ENCODE measurements at places on chromosomes 1 and 21.
A peak's percentile ranks its signal among the peaks of the same experiment; 100 is the strongest.

GRCh38 chr1:215018555-215018954 is 64.0 kb upstream of the KCNK2 start:
- no peak for DNase-seq

GRCh38 chr1:85596947-85597346 is 16.4 kb downstream of the CCN1 start:
- DNase-seq, result no peak

- DNase-seq, result no peak
Measured at GRCh38 chr1:168443899-168444298, 99.9 kb downstream of the XCL2 start.

- no peak for DNase-seq
Measured at GRCh38 chr1:24248859-24249258, 61.8 kb upstream of the IFNLR1 start.

DNA sequence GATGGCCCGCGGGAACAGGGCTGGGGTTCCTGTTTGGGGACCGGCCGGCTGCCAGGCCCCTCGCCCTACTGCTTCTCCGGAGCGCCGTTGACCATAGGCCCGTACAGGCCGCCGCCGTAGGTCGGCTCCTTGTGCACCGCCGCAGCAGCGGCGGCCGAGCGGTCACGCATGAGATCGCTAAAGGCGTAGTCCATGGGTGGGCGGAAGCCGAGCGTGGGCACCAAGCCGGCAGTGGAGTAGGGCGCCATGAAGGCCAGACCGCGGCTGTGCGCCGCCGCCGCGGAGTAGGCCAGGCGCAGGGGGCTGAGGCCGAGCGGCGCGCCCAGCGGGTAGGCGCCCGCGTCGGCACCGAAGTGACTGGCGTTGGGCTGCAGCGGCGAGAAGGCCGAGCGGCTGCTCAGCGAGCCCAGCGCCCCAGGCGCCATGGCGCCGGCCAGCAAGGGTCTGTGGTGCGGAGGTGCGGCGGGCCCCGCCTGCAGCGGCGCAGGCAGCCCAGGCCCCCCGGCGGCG is 4.6 kb downstream of the DMRTA2 start:
- no peak for DNase-seq

DNA sequence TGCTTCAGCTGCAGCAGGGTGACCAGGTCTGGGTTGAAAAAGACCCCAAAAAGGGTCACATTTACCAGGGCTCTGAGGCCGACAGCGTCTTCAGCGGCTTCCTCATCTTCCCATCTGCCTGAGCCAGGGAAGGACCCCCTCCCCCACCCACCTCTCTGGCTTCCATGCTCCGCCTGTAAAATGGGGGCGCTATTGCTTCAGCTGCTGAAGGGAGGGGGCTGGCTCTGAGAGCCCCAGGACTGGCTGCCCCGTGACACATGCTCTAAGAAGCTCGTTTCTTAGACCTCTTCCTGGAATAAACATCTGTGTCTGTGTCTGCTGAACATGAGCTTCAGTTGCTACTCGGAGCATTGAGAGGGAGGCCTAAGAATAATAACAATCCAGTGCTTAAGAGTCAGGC is 2.9 kb downstream of the C1QA start:
- no peak for DNase-seq

DNA sequence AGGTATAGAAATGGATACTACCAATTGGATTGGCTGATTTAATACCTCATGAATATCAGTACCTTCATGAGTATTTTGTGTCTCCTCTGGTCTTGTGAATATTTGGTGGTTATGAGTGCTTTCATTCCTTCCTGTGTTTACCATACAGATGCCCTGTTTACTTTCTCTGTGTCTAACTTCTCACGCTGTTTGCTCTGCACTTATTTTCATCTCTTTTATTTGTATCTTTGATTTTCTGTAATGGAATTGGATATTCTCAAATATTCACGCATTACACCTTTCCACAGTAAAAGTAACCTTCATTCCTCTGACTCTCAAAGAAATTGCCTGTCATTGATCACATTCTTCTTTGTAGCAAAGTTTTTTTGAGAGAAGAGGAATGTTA is 16.8 kb downstream of the CNST start:
- DNase-seq, result no peak

- DNase-seq, result no peak
Measured at GRCh38 chr21:20662514-20662913, 335.7 kb upstream of the NCAM2 start.

- DNase-seq, result no peak
Measured at GRCh38 chr1:20871419-20871818, 84.3 kb upstream of the HP1BP3 start.

GRCh38 chr1:217135569-217135915 is 412.3 kb upstream of the ESRRG start:
- no peak for DNase-seq

- DNase-seq, result no peak
Measured at GRCh38 chr1:237043846-237044636, 2.1 kb downstream of the RYR2 start.

GRCh38 chr1:36055706-36056105 is 28.2 kb upstream of the TEKT2 start:
- no peak for DNase-seq

DNA sequence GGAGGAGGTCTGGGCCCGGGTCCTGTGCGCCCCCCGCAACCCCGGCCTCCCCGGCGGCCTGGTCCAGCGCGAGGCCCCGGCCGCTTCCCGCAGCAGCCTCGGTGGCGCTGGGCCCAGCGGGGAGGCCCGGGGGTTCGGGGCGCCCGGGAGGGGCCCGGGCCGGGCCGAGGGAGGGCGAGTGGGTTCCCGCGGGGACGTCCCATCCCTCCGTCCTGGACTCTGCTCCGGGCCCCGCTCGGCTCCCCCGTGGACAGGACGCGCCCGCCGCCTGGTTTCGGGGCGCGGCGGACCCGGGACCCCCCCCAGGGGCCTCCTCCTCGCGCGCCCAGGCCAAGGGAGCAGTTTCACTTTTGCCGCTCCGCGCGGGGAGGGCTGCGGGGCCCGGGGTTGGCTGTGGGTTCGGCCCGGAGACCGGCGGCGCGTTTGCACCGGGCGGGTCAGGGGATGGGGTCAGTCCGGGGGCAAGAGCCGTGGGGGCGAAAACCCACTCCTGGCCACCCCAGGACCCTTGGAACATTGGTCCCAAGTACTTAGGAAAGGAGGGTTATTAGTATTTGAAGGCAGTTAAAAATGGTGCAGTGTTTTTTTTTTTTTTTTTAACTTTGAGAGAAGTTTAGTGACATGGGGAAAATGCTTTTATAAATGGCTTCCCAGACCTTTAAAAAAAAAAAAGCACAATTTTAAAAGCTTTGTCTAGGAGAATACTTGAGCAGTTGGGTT is 677 bp downstream of the AGPAT3 start:
- peak; percentile 37 for DNase-seq

- DNase-seq, result no peak
Measured at GRCh38 chr21:28937737-28938136, 54.9 kb downstream of the LTN1 start.

DNA sequence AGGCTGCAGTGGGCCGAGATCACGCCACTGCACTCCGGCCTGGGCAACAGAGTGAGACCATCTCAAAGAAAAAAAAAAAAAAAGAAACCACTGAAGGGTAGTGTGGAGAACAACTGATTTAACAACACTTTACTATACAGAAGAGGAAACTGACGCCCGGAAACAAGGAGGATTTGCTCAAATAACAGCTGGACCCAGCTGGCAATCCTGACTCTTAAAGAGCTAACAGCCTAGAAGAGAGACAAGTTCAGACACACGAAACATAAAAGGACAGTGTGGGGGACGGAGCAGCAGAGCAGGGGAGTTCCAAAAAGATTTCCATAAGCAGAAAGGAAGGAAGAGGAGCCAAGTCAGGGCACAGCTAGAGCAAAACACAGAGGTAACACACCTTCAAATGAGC is 4.4 kb downstream of the ECHDC2 start:
- DNase-seq, result no peak

GRCh38 chr1:26743426-26744059 is 44.2 kb upstream of the PIGV start:
- DNase-seq, result no peak

GRCh38 chr1:24199291-24199900 is 12.3 kb upstream of the IFNLR1 start:
- DNase-seq, result peak; percentile 68

DNA sequence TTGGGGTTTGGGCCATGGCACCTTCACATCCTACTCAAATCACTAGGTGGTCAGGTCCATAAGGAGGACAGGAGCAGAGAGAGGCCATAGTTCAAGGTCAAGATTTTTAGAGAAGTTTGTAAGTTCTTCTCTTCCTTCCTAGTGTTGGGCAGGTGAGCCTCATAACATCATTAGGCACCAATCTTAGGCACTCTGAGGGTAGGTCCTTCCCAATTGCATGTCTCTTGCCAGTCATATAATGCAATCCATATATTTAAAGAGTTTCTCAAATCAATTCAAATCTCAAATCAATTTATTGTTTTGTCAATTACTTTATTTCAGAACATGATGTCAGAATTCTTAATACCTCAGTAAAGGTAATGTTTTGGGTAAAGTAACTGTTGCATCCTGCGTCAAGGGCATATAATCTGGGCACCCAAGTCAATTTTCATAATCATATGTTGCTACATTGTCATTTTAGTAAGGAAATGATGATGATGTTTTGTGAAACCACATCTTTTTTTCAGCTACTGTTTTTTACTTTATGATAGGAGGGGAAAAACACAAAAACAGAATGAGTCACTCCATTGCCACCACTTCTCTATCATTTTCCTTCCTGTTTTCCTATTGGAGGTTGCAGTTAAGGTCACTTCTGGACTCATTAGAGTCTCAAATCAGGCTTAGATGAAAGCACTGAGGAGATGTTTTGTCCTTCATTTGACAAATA is 122.7 kb downstream of the UCHL5 start:
- no peak for DNase-seq

DNA sequence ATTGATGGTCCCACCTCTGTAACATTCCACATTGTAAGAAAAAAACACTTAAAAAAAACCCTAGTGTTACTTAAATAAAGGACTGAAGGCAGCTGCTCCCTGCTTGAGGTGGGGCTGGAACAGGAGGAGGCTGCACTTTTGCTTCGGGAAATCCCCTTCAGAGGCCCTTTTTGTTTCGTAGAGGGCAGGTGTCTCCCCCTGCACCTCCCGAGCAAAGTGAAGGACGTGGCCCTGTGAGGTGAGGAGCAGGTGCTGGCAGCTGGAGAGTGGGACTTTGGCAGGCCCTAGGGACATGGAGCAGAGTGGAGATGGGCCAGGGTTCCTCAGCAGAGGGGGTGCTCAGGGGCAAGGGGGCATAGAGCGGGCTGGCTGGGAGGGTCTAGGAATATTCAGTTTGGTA is 33.4 kb upstream of the WNT4 start:
- no peak for DNase-seq

GRCh38 chr1:225435957-225436392 is 8.1 kb upstream of the LBR start:
- DNase-seq, result no peak

GRCh38 chr1:182845379-182845778 is 6.2 kb downstream of the DHX9 start:
- no peak for DNase-seq

DNA sequence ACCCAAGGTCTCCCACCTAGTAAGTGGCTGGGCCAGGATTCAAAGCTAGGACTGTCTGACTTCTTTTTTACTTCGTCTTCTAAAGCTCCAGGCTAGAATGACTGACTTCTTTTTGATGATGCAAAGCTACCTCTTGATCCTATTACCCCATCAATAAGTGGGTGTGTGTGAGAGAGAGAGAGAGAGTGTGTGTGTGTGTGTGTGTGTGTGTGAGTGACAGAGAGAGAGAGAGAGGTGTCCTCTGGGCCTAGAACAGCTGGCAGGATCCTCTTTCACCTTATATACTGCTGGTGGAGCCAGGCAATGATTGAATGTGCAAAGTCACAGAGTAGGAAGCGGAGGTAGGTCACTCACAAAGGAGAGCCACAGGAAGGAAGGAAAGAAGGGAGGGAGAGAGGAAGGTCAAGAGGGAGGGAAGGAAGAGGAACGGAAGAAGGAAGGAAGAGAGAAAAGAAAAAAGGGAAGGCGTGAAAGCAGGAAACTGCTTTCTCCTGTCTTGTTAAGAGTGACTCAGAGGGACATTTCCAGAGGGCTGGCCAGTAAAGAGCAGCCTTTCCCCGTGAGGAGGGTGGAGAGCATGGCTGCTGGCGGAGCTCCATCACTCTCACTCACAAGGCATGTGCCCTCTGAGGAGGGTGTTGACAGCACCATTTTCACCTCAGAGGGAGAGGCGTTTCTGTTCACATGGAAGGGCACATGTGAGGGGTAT is 68.9 kb downstream of the CDC7 start:
- no peak for DNase-seq

DNA sequence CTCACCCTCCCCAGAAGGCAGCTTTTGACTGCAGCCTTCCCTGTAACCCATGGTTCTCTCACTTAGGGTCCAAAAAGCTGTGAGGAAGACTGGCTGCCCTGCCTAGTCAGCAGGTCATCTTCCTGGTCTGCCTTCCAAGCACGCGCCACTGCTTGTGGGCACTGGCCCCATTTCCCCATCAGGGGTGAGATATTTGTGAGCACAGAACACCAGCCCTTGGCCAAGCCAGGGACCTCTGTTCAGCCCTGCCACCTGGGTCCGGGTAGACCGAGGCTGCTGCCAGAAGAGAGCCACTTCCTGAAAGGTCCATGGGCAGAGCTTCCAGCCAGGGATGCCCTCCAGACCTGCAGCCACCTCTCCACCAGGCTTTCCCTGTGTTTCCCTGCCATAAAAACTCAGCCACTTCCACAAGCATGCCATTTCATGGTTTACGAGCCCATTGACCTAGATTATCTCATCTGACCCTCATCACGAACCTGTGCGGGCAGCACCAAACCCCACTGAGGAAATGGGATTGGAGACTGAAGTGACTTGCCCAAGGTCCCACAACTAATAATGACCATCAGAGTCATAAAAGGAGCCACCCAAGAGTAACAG is 40.5 kb downstream of the GLIS1 start:
- no peak for DNase-seq

- DNase-seq, result no peak
Measured at GRCh38 chr1:48693180-48693579, 83.5 kb downstream of the BEND5 start.

- no peak for DNase-seq
Measured at GRCh38 chr1:13992489-13993285, 292.7 kb downstream of the PRDM2 start.

GRCh38 chr1:19799230-19800075 is at the start of gene TMCO4:
Gene TMCO4, minus strand, starts transcription at chr1:19799916. Its CDS starts 19,158 bp downstream, at chr1:19780758.
- no peak for DNase-seq

GRCh38 chr1:30089024-30089430 is 634.4 kb downstream of the MATN1 start:
- no peak for DNase-seq

DNA sequence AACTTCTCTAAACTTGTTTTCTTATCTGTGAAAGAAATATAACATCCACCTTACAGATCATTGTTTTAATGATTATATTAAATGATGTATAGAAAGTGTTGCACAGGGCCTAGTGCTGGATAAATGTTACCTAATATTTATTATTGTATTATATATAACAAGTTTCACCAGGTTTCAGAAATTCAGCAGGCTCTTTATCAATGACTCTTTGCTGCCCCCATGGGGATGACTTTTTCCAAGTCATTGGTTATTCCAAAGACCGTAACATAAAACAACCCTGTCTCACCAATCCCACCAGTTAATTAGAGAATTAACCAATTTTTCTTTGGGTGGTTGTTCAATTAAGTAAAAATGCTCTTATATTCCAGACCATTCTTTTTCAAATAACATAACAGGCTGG is 7.3 kb upstream of the DEDD start:
- DNase-seq, result no peak

- no peak for DNase-seq
Measured at GRCh38 chr1:8026976-8027747, 1.1 kb upstream of the ERRFI1 start.
